Bronchus fibroblast of lung (primary cell): ENCODE measurements at places on chromosomes 2 and 18. TPM values are rescaled to one million over a fixed set of nuclear protein-coding genes. Genes with fewer than 3 reads are reported as not detected.

LRRC30 gene
- not detected in 2 replicates for total RNA-seq

PSD4 gene
- total RNA-seq, result 8.4 and 8.8 TPM in 2 replicates

PJVK gene
- 0.84 and 0.89 TPM in 2 replicates for total RNA-seq

DCDC2C gene
- total RNA-seq, result not detected in 2 replicates

RNU2-63P gene
- not detected in 2 replicates for total RNA-seq

SLC19A3 gene
- 0.17 and 0.59 TPM in 2 replicates for total RNA-seq
